Thoracic aorta (tissue), 2 donors: ENCODE measurements at places on chromosomes 6 and 20. TPM values are rescaled to one million over a fixed set of nuclear protein-coding genes. Genes with fewer than 3 reads are reported as not detected.

The ZFP57 gene
- total RNA-seq, result not detected

The FANCE gene
- 3.1 TPM for total RNA-seq

The CPNE1 gene
- 126 TPM for total RNA-seq

The PHF1 gene
- 104 TPM for total RNA-seq

The TUBB2B gene
- total RNA-seq, result 1.8 TPM

The NRSN1 gene
- total RNA-seq, result not detected

The DNPH1 gene
- 16.7 TPM for total RNA-seq

The SF3B5 gene
- 95.7 TPM for total RNA-seq

The TNFRSF6B gene
- total RNA-seq, result 32.9 TPM

The VSTM2L gene
- 5.4 TPM for total RNA-seq

The KIFC1 gene
- 0.81 TPM for total RNA-seq

The POPDC3 gene
- not detected for total RNA-seq

The GPANK1 gene
- total RNA-seq, result 19.2 TPM

The PRR18 gene
- total RNA-seq, result not detected

The C6orf163 gene
- 4.9 TPM for total RNA-seq

The PSORS1C2 gene
- total RNA-seq, result not detected

The TAAR9 gene
- total RNA-seq, result not detected

The DNMT3B gene
- 0.81 TPM for total RNA-seq
